ENCODE measurements at places on chromosomes 2 and 18.

GRCh38 chr2:18149660-18150246 lies 271.3 kb downstream of the KCNS3 start:
- peak; percentile 48 for DNase-seq

GRCh38 chr2:226649201-226649600 lies 150.4 kb downstream of the IRS1 start:
- no peak for DNase-seq

DNA sequence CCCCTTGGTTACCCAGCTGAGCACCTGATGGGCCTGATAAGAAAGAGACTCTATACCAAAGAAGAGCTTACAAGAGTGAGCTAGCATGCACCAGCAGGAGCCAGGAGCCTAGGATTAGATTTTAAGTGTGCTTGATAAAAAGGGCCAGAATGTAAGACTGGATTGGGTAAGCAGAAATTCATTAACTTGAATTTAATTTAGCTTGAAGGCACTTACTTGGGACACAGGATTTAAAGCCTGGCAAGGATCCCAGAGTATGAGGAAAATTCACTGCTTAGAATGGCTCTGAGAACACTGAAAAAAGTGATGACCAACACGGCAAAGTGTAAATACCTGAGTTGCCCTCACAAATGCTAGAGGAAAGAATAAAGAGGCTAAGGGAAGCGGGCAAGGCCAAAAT lies 91.3 kb upstream of the RBBP8 start:
- DNase-seq, result no peak

DNA sequence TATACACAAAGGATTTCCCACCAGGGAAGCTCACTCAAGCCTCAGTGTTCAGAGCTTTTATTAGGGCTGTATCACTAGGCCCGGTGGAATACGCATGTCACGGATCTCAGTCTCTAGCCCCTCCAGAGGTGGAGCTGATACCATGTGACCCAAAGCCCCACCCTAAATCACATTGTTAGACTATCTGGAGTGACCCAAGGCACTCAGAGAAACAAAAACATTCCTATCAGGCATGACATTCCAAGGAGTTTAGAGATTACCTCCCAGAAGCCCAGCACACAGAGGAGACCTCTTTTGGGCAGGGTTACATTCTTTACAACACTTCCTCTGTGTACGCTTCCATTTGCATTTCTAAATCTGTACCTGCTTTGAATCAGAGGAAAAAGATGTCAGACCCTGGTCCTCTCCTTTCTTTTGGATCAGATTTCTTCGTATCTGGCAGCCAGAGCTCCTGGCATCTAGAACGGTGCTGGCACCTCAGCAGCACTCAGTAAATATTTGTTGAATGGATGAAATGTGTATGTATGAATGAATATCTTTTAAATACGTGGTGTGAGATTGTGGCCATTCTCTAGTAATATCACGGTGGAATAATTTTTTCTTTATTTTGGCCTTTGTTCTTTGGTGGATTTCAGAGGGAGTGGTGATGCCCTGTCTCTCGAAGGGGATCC lies 37.7 kb upstream of the SMAD2 start:
- no peak for DNase-seq

- DNase-seq, result no peak
Measured at GRCh38 chr2:236857246-236857645, 228.4 kb upstream of the COPS8 start.

DNA sequence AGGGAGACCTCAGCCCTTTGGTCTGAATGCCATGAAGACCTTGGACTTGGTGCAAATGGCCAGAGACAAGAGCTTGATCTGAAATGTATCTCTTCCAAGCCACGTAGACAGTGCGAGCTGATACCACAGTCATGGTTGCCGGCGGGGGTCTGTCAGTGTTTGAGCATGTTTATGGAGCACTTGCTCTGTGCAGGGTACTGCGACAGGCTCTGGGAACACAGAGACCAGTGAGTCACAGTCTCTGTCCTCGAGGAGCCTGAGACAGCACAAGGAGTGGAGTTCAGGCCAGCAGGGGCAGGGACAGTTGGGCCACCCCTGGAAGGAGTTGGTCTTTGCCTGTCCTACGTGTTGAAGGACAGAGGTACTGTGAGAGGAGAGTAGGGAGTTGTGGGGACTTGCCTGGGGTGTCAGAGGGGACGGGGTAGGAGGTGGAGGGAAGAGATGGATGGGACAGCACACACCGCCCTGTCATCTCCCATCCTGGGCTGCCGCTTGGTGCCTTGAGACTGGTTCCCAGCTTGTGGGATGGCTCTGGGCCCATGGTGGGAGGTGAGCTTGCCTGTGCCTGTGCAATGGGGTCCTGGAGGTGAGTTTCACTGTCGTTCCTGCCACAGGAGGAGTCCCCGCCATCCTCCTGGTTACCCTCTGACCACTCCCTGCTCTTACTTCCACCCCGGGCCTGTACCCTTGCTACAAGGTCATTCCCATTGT lies 39.5 kb downstream of the ATP6V1C2 start:
- no peak for DNase-seq

DNA sequence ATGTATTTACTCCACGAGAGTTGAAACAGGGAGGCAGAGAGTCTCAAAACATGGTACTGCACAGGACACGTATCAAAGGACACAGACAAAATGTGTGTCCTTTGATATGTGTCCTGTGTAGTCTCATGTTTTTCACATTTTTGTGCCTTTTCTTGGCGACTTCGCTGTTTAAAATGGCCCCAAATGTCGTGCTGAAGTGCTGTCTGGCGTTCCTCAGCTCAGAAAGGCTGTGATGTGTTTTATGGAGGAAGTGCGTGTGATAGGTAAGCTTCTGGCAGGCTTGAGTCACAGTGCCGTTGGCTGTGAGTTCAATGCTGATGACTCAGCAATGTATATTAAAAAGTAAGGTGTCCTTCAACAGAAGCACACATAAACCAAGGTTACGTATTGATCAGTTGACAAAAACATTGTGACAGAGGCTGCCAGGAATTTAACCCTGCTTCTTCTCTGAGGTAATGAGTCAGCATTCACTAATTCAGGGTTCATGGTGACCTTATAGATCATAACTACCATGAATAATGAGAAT lies 78.2 kb downstream of the DYSF start:
- peak; percentile 41 for DNase-seq

GRCh38 chr2:70482401-70482800 lies 71.2 kb downstream of the TGFA start:
- no peak for DNase-seq

DNA sequence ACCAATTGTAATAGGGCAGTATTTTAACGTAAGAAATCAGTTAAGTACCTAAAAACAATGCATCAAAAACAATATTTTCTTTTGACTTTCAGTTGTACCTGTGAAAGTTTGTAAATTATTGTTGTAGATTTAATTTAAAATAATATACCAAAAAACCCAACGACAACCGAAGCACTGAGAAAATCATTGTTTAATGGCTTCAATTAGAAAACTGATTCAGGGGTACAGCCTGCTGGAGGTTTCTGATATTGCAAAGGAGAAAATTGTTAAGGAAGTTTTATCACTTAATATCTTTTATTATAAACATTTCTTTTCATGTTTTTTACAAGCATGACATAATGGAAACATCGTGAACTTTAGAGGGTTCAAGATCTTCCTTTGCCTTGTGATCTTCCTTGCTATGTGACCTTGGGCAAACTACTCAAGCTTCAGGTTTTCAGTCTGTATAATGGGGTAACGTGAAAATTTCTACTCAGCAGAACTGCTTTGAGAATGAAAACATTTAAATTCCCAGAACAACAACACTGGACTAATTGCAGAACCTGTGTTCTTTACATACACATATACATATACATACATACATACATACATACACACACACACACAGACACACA lies 76.3 kb upstream of the GLS start:
- DNase-seq, result peak; percentile 39

DNA sequence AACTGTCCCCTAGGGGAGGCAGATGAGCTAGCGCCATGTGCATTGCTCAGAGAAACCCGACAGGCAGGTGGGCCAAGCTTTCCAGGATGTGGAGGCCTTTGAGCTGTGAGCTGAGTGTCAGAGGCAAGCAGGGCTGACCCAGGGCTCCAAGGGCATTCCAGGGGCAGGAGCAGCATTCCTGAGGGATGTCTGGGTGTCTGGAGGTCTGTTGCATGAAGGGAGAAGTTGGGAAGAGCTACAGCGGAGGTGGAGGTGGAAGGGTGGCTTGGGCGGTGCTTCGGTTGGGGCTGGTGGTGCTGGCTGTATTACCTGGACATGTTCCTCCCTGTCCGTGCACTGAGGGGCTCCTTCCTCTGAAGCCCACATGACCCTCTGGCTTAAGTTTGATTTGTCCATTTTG lies 102.8 kb downstream of the RNF144A start:
- no peak for DNase-seq

DNA sequence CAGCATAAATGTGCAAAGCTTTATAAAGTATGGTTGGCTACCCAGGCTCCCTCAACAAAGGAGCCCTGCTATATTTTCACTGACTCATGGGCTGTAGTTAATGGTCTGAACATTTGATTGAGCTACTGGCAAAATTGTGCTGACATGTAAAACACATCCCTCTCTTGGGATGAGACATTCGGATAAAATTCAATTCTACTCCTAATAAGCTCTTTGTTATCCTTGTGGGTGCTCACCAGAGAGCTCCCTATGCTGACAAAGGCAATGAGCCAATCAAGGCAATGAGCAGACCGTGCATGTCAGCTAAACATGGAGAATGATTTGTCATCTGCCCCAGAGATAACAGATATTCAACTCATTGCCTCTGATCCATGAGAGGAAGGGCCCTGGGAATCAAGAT lies 27.7 kb downstream of the SERPINB8 start:
- DNase-seq, result no peak

- no peak for DNase-seq
Measured at GRCh38 chr18:4543711-4544110, 88.6 kb upstream of the DLGAP1 start.

DNA sequence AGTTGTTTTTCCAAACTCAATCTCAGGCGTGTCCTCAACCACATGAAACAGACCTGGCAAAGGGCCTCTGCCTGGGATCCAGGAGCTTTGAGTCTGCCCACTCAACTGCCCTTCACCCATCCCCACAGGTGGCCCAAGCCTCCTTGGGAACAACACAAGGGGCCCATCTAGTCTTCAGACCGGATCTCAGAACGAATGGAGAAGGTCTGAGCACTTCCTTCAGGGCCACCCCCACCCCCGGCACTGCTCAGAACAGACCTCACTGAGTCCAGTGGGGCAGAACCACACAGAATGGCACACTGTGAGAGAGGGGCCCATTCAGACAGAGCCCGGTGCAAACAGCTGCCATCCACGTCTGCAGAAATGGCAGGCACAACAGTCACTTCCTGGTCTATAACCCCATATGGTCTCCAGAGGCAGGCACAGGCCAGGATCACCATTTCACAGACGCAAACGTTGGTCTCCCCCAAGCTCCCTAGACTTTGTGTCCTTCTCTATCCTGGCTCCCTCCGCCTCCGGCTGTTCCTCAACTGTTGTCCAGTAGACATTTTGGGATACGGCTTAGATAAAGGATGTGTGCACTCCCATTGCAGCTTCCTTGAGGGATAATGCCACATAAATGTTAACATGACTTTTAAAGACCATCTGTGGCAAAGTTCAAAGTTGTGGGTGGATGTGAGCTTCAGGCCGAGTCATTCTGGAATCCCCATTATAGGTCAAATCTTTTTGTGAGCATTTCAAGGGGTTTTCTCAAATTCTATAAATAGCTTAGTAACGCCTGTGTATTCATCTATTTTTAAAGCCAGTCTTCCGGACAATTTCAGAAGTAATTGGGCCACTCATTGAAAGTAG lies 149.7 kb downstream of the SMAD7 start:
- DNase-seq, result no peak

GRCh38 chr2:241242306-241242705 lies 53.8 kb downstream of the ANO7 start:
- no peak for DNase-seq

GRCh38 chr2:85281553-85281952 lies 46.2 kb downstream of the TGOLN2 start:
- DNase-seq, result no peak

- peak; percentile 32 for DNase-seq
Measured at GRCh38 chr2:8255448-8255800, 426.4 kb upstream of the ID2 start.

GRCh38 chr2:36528274-36528673 lies 69.7 kb downstream of the FEZ2 start:
- no peak for DNase-seq

- DNase-seq, result peak; percentile 5
Measured at GRCh38 chr2:204177977-204178522, 241.5 kb downstream of the ICOS start.

DNA sequence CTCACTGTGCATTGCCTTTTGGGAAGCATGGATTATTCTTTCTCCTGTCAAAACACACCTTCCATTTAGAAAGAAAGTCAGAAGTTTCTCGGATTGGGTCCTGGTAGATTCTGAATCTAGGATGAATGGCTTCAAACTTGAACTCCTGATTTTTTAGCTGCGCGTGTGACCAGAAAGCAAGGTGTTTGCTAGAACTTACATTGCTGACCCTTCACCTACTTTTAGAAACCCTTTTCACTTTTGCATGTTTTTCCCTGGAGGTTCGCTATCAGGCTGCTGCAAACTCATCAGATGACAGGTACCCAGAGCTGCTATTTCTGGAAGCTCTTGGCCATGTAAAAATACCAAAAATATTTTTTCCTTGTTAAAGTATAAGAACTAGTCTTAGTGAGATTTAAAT lies 132.0 kb downstream of the QPCT start:
- no peak for DNase-seq

DNA sequence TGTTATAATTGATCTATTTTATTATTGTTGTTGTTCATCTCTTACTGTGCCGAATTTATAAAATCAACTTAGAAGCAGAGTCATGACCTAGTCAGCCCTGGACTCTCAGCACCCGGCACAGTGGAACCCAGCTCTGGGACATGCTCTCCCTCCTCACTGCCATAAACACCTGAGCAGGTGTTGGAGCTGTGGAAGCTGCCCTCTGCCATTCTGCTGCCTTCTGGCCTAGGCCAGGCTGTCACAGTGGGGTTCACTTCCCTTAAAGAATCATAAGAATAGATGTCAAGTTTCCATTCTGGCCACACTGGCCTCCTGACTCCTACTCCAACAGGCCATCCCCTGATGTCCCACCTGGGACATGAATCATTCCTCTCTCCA lies 192.2 kb downstream of the ZFP36L2 start:
- DNase-seq, result no peak

DNA sequence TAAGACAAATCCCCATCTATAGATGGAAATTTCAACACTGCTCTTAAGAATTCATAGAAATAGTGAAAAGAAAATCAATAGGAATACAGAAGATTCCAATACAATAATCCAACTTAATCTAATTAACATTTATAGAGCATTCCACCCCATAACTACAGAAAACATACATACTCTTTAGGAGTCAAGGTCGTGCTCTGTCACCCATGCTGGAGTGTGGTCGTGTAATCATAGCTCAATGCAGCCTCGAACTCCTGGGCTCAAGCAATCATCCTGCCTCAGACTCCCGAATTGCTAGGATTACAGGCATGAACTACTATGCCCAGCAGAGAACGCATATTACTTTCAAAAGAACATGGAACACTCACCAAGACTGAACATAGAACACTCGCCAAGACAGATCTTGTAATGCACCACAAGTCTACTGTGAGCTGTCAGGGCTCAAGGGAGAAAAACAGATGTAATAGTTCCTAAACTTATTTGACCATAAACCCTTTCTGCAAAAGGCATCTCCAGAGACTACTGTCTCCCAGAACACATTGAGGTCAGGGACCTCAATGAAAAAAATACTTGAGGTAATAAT lies 14.1 kb downstream of the MEMO1 start:
- no peak for DNase-seq

- DNase-seq, result no peak
Measured at GRCh38 chr18:12844391-12844790, 39.6 kb downstream of the PTPN2 start.

Measured in kidney capillary endothelial cell (primary cell).